ENCODE measurements at places on chromosomes 4 and X.

DNA sequence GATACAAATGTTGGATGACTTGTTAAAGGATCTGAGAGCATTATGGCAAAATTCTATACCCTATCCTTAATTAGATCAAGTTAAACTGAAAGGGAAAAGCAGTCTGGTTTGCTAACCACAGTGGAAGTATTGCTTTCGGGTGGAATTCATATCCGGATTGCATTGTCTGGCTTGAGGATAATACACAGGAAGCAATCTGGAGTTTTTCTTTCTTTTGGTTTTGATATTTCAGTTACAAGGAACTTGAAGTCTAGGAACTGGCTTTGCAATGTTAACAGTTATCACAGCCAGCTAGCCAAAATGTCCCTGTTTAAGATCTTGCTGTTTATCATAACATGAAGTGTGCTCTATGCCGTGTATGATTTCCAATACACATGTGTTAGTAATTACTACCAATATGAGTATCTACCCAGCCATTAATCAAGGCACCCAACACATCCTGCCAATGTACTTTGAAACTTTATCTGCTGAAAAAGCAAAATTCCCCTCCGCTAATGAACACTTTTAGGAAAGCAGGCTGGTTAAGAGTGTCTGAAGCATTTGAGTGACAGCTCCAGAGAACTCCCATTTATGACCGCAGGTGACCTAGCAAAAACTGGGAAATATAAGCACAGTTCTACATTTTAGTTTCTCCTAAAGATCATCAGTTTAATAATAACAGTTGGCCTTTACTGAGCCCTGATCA, 146.4 kb downstream of the PALLD start:
- no peak for DNase-seq

DNA sequence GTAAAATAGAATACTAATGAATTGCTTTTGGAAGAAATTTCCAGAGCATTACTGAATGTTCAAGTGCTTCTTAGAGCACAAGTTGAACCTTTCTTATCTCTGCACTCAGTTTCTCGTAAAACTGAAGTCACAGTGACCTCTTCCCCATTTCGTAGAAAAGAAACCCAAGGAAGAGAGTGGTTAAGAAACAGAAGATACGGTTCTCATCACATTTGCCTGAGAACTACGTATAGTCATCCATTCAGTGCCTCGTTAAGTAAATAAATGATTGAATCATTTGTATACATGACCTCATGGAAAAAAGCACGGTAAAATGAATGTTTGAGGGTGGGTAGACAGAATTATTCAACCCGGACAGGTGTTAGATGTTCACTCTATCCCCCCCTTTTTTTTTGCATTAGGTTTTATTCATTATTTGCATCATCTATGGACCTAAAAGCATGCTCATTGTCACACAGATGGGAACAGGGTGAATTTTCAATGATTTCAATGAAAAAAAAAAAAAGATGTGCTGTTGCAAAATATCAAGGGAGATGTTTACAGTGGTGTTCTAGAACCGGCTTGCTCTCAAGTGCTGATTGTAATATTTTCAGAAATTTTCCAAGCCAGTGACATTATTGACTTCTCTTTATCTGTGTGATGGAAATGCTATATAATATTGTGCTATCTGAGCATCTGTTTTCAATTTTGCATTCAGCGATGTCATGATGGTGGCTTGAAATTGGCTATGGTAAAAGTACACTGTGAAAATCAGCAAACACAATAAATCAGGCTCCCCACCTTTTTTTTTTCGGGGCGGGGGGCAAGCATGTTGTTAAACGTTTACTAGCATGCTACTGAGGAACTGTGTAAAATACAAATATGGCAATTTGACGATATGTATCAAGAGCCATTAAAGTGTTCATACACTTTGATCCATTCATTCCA, 4.3 kb downstream of the RHOH start:
- DNase-seq, result no peak

GRCh38 chrX:153517946-153518834, 748 bp downstream of the ATP2B3 start:
- no peak for DNase-seq

DNA sequence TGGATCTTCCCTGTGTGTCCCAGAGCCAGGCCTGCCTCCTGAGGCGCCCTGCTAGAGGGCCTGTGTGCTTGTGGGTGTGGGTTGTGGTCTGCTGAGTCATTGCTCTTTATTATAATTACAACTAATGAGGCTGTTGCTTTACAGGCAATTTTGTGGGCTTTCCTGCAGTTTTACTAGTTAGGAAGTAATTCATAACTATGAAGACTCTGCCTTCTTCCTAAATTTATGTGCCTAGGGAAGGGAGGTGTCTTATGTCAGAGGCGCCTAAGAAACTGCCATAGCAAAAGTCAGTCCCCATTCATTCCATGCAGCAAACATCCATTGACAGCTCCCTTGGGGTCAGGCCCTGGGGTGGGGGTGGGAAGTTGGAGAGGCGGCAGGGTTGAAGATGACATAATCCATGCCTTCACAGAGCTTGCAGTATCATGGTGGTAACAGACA, 359.2 kb downstream of the IDS start:
- DNase-seq, result no peak

DNA sequence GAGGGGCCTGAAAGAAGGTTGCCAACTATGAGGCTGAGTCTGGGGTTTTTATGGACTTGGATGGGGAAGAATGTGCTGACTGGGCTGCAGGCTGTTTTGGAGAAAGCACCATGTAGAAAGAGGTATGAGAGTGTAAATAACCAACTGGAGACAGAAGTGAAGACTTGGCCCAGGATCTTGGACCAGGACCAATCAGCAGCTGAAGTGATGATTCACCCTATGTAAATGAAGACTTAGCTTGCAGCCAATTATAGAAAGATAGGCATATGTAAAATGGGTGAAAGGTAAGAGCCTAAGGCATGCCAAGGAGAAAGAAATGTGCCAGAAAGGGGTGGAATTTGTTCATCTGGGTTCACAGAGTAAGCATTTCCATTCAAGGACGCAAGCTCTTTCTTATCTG, 856.7 kb upstream of the PRKX start:
- no peak for DNase-seq

- DNase-seq, result no peak
Measured at GRCh38 chr4:8524595-8525382, 55.4 kb upstream of the GPR78 start.

GRCh38 chrX:151737494-151737893, 2.9 kb downstream of the CNGA2 start:
- DNase-seq, result no peak

GRCh38 chr4:1869530-1870327, 1.5 kb upstream of the NSD2 start:
- DNase-seq, result no peak

DNA sequence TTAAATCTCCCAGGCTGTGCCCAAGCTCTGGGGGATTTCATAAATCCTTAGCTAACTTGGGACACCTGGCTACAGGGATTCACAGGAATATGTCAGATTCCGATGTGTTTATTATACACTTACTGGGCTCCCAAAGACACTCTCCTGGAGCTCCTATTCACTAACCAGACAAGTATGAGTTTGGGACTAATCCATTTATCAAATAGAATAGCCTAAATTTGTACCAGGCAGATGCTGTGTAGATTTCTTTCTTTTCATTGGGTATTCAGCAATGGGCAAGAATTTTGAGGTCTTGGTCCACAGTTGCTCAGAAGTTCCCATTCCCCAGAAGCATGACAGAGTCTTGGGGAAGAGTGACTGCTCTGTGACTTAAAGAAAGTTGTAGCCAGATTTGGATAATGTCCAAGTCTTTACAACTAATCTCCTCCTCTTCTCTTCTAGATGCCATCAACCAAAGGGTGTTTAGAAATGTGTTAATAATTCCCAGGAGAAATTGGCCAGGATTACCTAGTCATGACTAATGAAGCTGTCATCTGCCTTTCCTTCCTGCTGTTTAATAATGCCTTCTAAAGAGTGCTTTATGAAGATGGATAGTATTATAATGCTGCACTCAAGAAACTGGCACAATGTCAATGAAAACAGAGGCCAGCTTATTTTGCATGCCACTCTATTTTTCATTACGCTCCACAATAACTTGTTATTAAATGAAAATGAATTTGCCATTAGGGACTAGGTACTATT, 120.9 kb downstream of the CHIC2 start:
- no peak for DNase-seq

DNA sequence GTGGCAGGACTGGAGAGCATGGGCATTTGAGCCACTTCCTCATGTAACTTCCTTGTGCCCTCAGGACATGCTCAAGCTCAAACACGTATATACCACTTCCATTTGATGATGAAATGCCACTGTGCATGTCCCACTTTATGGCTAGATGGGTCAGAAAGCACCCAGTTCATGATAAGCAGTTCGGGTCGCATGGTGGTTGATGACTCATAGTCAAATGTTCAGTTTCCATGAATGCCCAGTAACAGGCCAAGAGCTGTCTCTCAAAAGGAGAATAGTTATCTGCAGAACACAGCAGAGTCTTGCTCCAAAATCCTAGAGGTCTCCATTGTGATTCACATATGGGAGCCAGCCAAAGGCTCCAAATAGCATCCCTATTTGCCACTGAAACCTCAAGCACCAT, 48.9 kb upstream of the SPIN3 start:
- no peak for DNase-seq

DNA sequence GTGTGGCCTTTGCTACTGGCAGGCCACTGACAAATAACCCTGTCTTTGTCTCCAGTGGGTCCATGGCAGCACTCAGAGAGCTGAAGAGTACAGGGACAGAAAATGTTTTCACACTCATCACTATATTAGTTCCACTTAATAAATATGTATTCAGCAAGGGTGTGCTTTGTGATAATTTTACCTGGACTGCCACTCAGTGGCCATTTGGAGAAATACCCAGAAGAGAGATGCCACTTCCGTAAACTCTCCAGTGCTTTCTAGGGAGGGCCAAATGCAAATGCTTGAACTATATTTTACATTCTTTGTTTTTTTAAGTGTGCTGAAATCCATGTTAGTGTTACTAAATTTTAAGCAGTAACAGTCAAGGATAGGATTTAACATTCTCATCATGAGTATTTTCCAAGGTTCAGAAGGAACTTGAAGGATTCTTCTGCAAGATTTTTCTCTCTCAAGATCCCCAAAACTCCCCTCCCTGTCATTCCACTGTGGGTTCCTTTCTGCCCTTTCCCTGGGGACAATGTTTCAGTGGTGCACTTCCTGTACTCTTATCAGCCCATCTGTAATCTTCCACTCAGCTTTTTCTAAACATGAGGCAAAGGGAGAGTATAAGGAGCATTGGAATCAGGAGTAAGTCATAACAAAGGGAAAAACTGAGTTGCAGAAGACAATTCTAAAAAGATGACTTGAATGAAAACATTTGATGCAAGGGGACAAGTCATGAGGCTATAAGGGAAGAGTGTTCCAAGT, 46.0 kb downstream of the TFDP3 start:
- no peak for DNase-seq

- no peak for DNase-seq
Measured at GRCh38 chr4:147831551-147832171, 99.8 kb downstream of the ARHGAP10 start.

DNA sequence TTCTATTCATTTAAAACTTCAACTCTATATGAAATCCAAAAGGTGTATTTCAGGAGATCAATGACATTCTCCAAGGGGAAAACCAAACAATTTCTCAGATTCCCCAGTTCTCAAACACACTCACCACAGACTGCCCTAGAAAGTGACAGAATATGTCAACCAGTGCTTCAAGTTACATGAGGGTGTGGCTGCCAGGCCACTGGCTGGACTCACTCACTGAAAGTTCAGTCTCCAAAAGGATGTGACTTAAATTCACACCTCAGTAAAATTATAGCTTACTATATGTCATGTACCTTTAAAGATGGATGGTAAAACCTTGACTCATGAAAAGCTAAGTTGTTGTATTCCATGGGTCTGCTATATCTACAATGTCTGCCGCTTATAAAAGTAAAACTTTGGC, 7.3 kb downstream of the INPP4B start:
- no peak for DNase-seq

GRCh38 chr4:7370038-7370437, 64.7 kb downstream of the PSAPL1 start:
- DNase-seq, result no peak

- DNase-seq, result no peak
Measured at GRCh38 chrX:69161786-69162349, 3.4 kb downstream of the PJA1 start.

DNA sequence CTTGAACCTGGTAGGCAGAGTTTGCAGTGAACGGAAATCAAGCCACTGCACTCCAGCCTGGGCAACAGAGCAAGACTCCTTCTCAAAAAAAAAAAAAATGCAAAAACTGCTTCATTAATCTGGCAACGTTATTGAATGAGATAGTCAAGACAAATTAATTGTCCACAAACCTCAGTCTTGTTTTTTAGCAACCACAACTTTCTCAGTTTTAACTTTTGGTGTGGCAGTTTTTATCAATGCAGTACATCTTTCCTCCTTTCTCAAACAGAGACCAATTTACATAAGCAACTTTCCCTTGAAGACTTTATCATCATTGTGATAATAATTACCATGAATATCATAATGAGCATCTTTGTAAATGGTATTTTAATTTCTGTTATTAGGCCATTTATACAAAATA, 61.7 kb upstream of the GALNTL6 start:
- no peak for DNase-seq

GRCh38 chr4:162164906-162165510, 1.2 kb upstream of the FSTL5 start:
- DNase-seq, result no peak

- DNase-seq, result no peak
Measured at GRCh38 chrX:131746491-131746968, 202.7 kb downstream of the OR13H1 start.

- DNase-seq, result no peak
Measured at GRCh38 chr4:123877551-123877950, 481.0 kb downstream of the SPRY1 start.

GRCh38 chr4:160265836-160266235, 1163.0 kb downstream of the RAPGEF2 start:
- DNase-seq, result no peak

DNA sequence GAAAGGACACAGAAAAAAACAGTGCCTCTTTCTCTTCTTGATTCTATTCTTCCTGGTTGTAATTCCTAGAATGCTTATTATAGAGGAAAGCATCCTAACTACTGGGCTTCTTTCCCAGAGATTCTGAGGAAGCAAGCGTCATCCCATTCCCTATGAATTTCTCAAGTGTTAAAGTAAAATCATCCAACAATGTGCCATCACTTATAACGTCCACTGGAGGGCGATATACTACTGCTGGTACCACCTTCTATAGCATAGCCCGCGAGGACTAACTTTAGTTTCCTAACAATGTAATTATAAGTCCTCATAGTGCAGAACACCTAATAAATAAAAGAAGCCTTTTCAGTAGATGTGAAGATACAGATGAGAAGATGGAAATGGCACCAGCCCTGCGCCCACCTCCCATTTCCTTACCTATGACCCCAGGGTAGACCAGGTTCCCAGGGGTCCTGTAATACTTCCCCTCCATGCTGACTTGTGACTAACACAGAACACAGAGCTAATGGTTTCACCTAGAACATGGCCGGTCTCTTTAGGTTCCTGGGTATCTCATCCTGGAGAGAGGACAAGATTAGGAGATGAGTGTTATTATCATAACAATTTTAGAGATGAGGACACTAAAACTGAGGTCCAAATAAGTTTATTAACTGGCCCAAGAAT, 4.2 kb downstream of the CENPVL3 start:
- DNase-seq, result no peak

GRCh38 chr4:30789219-30789671, 69.1 kb downstream of the PCDH7 start:
- DNase-seq, result no peak

- no peak for DNase-seq
Measured at GRCh38 chrX:132671229-132671641, 182.4 kb upstream of the MBNL3 start.
